Activated naive CD4-positive, alpha-beta T cell (primary cell): ENCODE measurements at places on chromosomes 6 and 20.

DNA sequence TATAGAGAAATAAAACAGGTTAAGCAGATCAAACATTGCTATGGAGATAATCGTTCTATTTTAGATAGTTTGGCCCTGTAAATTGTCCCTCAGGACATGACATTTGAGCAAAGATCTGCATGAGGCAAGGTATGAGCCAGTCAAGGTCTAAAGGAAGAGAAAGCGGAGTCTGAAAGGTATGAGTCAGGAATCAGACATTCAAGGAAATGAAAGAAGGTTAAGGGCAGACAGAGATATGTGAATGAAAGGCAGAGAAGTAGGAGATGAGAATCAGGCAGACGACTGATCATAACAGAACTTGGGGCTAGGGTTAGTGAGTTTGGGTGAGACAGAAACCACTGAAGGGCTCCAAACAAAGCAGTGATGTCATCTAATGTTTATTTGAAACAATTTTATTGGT lies 775.8 kb downstream of the MAFB start:
- no peak for DNase-seq

DNA sequence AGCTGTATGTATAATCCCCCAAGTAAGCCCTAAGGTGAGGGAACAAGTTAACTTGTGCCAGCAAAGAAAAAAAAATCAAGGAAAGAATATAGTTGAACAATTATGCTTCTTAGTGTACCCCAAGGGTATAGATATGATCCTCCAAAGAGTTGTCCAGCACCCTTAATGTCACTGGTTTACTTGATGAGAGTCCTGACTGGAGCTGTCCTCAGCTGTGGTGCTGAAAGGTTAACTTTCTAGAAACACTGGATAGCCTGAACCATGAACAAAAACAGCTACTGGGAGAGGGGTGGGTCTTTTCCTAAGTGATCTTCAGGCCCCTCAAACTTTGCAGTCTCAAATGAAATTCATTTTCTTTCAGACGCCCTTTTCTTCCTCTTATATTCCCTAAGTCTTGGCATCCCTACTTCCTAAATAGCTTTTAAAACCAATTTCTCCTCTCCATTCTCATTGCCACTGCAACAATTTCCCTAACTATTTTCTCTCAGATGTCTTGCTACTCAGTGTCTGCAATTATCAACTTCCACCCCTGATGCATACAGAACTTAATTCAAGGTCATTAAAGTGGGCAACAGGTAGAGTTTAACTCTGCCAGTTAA lies 83.5 kb upstream of the PROKR2 start:
- no peak for DNase-seq

GRCh38 chr20:51697096-51697826 lies 70.9 kb downstream of the ATP9A start:
- no peak for DNase-seq

DNA sequence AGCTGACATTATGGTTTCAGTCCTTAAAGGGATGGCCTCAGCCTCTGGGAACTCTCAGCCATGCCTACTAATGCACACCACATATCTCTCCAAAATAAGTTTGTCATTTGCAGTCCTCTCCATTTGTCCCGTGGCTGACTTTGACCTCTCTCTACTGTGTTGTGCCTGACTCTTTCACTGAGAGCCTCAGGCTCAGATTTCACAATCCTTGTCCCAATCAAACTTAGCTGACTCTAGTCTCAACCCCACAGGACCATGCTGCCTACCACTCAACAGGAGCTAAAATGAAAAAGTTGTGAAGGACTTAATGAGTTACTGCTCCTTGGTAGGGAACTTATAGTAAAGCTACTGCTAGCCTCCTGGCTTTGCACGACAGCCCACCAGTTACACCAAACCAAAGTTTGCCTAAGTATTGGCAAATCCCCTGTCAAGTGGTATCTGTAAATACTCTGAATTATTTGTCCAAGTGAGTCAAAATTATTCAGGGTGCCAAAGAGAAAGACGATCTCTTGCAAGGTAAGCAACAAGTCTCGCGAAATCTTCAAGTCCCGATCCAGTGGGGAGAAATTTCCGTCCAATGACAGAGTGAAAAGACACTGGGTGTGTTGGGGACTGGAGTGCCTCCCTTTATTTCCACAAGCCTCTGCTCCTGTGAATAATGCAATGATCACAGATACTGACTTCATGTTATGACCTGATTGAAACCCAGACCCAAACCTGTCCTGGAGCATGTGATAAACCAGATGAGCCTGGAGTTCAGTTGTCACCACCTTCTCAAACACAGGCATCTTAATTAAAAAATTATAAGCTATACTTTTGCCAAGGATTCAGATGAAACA lies 124.4 kb upstream of the FOXQ1 start:
- no peak for DNase-seq

DNA sequence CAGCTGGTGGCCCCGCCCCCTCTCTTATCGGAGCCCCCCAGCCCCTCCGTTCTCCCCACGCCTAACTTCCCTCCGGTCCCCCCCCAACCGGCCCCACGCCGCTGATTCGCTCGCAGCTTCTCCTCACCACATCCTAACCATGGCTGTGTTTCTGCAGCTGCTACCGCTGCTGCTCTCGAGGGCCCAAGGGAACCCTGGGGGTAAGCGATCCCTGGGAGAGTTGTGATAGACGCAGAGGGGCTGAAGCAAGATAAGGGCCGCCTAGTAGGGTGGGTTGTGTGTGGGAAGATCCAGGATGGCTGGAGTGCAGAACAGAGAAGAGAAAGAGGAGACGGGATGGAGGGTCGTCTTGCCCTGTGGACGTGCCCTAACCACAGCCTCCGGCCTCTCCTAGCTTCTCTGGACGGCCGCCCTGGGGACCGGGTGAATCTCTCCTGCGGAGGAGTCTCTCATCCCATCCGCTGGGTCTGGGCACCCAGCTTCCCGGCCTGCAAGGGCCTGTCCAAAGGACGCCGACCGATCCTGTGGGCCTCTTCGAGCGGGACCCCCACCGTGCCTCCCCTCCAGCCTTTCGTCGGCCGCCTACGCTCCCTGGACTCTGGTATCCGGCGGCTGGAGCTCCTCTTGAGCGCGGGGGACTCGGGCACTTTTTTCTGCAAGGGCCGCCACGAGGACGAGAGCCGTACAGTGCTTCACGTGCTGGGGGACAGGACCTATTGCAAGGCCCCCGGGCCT lies at the start of gene MPIG6B:
Gene MPIG6B (plus strand): TSS at position 129 of the 735 bp plus-strand sequence. CDS start 11 bp downstream, at position 140.
- no peak for DNase-seq

- DNase-seq: no peak
Measured at GRCh38 chr6:23420659-23421350, 705.2 kb upstream of the NRSN1 start.

GRCh38 chr6:1081551-1082284 lies 230.2 kb upstream of the FOXQ1 start:
- no peak for DNase-seq

DNA sequence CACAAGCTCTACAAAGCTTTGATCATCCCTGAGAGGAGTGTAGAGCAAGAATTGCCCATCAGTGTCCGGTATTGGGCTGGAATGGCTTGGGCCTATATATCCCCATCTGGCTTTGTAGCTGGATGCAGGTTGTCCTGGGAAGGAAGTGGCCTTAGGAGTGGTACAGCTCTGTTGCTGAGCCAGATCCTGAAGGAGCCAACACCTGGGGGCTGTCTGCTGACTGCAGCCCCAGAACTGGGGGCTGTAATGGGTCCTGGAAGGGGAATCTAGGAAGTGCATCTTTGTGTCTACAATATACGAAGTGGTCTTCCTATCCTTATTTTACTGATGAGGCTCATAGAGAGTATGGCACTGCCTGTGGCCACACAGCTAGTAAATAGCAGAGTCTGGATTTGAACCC lies 145.9 kb downstream of the CDC5L start:
- DNase-seq: no peak
